ENCODE measurements at places on chromosomes 2 and 18.

DNA sequence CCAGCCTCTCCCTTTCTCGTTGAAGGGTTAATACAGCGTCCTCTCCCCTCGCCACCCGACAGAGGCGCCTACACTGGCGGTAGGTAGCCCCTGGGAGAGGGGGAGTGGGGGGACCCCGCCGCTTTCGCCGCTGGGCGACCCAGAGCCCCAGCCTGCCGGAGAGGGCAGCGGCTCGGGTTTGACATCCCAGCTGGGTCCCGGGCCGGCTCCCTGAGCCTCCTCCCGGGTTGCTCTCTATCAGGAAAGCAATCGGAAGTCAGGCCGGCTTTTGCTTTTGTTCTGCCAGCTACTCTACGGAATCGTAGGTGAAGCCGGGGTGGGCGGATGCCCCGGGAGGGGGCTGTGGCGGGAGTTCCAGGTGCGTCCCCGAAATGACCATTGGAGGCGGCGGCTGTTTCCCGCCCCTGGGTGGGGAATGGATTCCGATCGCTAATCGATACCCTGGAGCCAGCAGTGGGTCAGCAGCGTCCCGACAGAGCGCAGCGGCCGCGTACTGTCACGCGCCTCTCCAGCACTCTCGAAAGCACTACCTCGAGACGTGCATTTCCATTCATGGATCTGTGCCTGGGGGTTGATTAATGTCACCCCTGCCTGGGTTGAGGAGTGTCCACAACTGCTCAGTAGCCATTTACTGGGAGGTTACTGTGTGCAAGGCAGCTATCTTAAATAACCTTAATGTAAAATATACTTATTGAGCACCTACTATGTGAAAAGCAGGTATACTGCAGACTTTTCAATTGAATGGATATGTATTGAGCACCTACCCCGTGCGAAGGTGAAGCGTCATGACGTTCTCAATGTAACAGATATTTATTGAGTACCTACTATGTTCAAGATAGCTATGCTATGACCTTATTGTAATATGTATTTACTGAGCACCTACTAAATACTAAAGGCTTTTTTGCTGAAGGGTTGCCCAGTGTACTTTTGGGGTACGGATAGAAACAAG is 1.1 kb downstream of the MAPK4 start:
- DNase-seq: peak; percentile 31

GRCh38 chr2:85485815-85486214 is 53.2 kb upstream of the MAT2A start:
- DNase-seq: no peak

GRCh38 chr2:217413193-217413592 is 553.3 kb upstream of the TNP1 start:
- no peak for DNase-seq

- no peak for DNase-seq
These were observed 426.3 kb upstream of the ST6GAL2 start for GRCh38 chr2:107312240-107312639.

DNA sequence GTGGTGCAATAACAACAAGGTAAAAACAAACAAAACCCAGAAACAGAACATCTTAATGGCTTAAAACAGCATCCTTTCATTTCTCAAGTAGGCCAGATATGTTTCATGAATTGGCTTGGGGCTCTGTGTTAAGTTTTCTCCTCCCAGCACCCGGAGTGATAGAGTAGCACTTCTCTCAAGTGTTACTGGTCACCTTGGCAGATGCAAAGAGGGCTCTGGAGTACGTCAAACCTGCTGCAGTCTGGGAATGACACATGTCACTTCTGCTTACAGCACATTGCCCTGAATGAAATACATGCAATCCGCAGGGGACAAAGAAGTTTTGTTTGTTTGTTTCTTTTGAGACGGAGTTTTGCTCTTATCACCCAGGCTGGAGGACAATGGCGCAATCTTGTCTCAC is 639.3 kb downstream of the CNTNAP5 start:
- DNase-seq: no peak

- no peak for DNase-seq
These were observed 104.1 kb downstream of the DLGAP1 start for GRCh38 chr18:4351005-4351404.

DNA sequence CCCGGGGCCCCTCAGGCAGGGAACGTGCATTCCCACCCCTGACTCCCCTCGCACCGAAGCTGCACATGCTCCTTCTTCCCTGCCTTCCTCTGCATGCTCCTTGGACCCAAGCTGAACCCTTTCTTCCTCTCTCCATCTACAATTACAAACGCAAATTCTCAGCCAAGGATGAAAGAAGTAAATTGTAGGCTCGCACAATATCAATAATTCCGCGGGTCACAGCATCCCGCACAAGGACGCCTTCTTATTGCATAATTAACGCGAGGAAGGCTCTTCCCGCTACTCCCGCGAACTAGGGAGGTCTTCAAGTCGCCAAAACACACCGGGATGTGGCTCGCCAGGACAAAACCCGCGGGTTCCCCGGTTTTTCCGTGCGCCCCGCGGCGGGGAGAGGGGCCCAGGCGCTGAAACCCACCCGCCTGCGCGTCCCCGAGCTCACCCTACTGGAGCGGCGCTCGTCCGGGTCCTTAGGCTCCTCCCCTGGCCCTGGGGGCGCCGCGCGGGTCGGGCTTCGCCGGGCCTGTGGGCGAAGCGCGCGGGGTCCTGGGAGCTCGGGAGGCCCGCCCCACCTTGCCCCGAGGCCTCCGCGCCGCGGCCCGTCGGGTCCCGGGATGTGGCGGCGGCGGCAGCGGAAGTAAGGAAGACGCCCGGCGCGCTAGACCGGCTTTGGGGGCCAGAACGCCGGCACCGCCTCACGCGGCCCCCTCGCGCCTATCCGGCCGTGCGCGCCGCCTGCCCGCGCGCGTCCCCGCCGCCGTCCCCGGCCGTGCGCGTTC is at the start of gene CHST10:
TSS of gene CHST10 (minus strand) at position 734 of the 776 bp plus-strand sequence. CDS start 10,993 bp downstream, outside the sequence.
- DNase-seq: peak; percentile 36

DNA sequence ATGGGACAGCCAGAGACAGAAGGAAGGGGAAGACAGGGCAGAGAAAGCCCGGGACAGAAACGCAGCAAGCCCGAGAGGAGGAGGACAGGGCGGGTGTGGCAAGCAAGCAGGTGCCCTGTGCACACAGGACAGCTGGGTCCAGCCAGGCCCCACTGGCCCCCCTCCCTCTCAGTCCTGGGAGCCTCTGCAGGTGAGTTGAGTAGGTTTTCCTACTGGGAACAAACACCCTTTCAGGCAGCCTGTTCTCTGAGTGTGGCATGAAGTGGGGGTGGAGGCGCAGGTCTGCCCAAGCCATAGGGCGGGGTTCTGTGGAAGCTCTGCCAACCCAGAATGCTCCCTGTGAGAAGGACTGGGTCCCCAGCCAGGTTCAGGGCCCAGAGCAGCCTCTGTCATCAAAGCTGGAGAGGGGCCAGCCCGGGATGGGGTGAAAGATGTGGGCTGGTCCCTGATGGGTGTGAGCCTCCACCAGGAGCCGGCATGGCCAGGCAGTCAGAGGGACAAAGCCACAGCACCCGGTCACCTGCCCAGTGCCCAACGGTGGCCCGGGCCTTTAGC is 129.4 kb downstream of the TFCP2L1 start:
- no peak for DNase-seq

DNA sequence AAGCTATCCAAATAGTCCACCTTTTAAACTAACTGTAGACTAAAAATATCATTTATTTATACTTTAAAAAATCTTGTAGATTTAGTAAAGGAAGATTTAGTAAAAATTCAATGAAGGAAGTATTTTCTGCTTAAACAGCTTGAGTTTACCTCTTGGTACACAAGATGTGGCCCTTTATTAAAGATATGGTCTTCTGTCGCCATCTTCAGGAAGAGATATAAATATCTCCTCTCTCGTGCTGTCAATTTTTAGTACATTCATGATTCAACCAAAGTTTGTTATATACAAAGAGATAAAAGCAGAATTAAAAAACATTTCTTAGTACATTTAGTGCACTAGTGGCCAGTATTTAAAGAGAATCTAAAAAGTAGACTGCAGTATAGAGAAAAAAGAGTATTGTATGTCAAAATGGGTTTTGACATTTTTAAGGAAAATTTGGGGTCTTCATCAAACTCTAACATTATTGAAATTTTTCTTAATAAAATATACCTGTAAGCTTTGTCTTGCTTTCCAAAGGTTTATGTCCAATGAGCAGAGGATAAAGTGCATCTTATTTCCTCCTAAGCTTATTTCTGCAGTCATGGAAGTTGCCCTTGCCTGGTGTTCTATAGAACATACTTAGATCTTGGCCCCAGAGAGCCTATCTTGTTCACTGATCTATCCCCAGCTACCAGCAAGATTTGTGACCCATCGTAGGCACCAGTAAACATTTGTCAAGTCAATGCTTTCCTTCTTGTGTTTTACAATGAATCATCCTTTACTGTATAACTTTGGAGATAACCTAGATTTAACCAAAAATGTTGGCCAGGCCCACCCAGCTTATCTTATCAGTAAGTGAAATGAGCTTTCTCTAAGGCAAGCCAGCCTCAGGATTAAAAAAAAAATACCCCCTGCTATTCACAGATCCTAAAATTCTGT is 18.5 kb upstream of the EML6 start:
- DNase-seq: peak; percentile 45

GRCh38 chr2:76870011-76870410 is 652.2 kb downstream of the LRRTM4 start:
- DNase-seq: no peak

DNA sequence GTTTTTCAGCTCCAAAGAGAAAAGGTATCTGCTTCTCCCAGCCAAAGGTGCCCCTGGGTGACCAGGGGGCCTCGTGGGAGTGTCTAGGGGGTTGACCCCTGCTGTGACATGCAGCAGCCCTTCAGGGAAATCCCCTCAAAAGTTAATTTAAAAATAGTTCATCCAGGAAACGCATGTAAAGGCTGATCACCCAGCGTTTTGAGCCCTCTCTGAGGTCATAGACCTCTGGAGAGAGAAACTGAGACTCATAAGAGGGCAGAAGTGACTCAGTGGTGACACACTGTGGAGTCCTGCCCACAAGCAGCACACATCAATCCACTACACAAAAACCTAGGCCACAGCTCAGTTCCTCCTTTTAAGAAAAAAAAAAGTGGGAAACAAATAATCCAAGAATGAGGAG is 11.9 kb downstream of the GAL3ST2 start:
- no peak for DNase-seq

- no peak for DNase-seq
These were observed 11.5 kb downstream of the SPRED2 start for GRCh38 chr2:65420712-65421431.

Measured in NCI-H526 treated with DMSO at 0.1 percent for 48 hours (cell line).